ENCODE measurements at places on chromosomes 2 and 18.

DNA sequence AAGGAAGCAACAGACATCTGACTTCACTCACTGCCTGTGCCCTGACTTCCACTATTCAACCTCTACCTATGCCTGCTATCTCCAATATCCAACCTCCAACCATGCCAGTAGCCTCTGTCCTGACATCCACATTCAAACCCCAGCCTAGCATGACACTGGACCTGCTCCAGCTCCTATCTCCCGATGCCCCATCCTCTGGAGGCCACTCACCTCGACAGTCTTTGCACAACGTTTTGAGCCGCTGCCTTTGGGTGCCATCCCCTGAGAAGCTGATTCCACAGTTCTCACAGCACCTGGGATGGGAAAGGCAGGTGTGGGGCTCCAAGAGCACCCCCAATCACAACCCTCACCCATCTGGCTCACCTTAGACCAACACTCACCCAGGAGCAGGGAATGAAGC lies 4.9 kb downstream of the MBD1 start:
- DNase-seq, result no peak

- DNase-seq, result no peak
Measured at GRCh38 chr18:22829781-22830180, 103.3 kb upstream of the RBBP8 start.

DNA sequence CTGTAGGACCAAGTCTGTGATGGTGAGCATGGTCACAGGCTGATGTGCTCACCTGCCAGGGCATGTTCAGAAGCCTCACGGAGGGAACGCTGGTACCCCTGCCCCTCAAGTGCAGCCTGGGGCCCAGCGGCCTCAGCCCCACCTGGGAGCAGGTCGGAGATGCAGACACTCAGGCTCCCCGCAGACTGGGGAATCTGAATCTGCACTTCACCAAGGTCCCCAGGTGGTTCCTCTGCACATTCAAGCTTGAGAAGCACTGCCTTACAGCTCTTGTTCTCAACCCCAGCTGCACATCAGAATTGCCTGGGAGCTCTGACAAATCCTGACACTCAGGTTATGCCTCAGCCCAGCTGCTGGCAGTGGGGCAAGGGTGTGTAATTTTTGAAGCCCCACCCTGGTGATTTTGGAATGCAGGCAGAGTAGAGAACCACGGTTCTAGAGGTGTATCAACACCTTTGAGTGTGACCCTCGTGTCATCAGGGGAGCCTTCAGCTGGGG lies 54.8 kb downstream of the CRACDL start:
- DNase-seq, result no peak

DNA sequence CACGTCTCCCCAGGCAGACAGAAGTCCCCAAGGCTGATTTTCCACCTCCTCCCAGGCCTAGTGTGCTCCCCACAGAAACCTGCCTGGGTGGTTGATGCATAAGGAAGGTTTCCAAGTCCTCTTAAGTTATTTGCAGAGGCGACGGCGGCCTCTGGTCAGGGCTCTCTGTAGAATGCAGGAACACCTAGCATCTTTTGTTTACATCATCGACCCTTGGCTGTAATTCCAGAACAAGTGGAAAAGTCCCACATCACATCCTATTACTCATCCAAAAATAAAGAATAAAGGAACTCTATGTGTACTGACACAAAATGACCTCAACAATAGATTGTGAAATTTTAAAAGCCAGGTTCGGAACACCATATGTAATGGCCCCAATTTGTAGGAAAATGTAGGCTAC lies 211.1 kb downstream of the ALPK2 start:
- DNase-seq, result no peak

DNA sequence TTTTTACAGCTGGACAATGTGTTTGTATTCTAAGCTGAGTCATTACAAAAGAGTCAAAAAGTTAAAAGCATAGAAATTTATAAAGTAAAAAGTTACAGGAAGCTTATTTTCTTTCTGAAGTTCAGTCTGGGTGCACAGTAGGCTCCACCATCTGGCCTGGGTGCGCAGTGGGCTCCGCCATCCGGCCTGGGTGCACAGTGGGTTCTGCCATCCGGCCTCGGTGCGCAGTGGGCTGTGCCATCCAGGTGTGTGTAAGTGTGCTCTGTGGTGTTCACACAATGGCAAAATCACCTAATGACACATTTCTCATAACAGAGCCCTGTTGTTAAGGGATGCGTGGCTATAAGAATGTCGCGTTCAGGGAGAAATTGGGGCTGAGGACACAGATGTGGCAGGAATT lies 195.5 kb downstream of the ANKRD30B start:
- no peak for DNase-seq
